ENCODE measurements at places on chromosomes 12 and 14.

DNA sequence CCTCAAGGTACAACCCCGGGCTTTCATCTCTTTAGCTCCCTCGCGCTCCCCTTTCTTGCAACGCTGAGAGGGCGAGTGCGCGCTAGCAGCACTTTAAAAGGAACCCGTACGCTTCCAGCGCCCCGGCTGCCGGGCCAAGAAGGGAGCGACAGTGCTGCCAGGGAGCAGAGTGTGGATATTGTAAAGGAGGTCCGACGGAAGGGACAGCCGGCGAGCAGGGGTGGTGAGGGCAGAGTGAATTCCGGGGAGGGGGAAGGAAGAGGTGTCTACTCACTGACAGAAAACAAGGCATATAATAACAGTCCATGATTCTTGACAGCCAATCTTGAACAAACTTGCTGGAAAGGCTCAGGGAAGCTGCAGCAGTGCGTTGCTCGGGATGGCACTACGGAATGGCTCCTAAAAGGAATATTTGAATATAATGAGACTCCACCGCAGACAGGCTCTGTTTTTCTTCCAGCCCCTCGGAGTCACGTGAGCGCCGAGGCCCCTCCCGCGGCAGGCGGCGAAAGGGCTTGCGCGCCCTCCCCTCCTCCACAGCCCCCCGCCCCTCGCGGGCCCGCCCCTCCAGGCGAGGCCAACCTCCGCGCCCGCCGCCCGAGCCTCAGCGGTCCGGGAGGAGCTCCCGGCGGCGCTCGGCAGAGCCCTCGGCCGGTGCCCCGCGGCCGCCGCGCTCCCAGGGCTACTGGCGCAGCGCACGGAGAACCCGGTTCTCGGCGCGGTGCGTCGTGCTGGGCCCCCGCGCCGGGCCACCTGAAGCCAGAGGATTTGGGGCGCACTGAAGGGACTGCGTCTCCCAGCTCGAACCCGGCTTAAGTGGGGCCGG, 3.4 kb downstream of the BMP4 start:
- no peaks in the 10 kb centered on the region for H3K36me3 ChIP-seq
- DNase-seq: peak; percentile 39
- H3K4me1 ChIP-seq: peaks cover 38% of the 10 kb centered on the region
- peaks cover 93% of the 10 kb centered on the region for H3K27me3 ChIP-seq
- H3K4me3 ChIP-seq: peak overlapping the region; percentile 74

DNA sequence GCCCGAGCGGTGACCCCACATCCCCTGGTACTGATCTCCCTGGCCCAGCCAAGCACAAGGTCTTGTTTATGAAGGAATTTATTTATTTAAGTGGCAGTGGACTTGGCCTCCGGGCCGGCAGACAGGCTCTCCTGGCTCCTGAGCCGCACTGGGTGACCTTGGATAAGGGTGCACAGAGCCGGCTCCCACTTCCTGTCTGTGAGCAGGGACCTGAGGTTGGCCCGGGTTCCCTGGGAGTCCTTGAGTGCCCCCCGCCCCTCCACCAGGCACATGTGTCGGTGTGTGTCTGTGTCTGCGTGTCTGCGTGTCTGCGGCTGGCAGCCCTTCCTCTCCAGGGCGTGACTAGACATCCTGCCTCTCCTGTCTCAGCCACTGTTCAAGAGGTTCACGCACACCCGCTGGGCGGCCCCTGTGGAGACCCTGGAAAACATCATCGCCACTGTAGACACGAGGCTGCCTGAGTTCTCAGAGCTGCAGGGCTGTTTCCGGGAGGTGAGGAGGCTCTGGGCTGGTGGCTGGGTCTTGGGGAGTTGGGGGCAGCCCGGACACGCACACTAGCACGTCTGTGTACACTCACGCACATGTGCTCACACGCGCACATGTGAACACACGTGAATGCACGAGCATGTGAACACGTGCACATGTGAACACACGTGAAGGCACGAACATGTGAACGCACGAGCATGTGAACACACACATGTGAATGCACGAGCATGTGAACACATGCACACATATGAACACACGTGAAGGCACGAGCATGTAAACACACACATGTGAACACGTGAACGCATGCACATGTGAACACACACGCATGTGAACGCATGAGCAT, 9.3 kb downstream of the TNFAIP2 start:
- H3K4me1 ChIP-seq: no peaks in the 10 kb centered on the region
- DNase-seq: no peak
- peaks cover 5% of the 10 kb centered on the region for H3K27me3 ChIP-seq
- no peak overlapping the region for H3K27ac ChIP-seq

GRCh38 chr14:72182708-72183432, 250.6 kb downstream of the RGS6 start:
- H3K4me1 ChIP-seq: peaks cover 5% of the 10 kb centered on the region
- H3K27me3 ChIP-seq: peaks cover 11% of the 10 kb centered on the region
- no peak overlapping the region for H3K4me3 ChIP-seq
- no peaks in the 10 kb centered on the region for H3K36me3 ChIP-seq
- no peak overlapping the region for H3K27ac ChIP-seq

DNA sequence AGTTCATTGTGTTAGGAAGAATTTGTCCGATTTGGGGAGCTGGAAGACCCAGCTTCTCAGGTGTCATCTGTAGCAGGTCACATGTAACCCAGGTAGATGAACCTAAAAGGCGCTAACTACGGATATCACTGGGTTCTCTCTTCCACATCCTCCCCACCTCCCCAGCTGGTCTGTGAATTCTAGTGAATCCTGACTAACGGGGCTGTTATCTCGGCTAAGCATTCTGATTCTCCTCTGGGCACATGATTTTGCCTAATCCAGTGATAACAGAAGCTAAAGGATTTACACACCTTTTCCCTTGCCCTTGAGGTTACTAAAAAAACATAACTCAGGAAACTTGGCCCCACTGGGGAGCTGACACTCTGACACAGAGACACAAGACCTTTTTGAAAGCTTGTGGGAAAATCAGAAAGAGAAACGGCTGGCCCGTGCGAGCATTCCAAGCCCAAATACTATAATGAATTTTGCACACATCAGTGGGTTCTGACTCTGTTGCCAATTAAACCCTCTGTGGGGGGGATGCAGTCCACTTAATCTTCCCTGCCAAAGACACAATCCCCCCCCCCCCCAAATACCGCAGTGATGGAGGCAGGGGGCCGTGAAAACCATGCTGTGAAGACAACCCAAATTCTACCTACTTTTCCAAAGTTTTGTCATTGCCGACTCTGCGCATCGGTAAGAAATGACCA, 81.0 kb upstream of the FZD10 start:
- H3K4me3 ChIP-seq: no peak overlapping the region
- H3K36me3 ChIP-seq: no peaks in the 10 kb centered on the region
- no peaks in the 10 kb centered on the region for H3K27me3 ChIP-seq

GRCh38 chr12:54042970-54043853, 10.4 kb downstream of the HOXC5 start:
- no peaks in the 10 kb centered on the region for H3K36me3 ChIP-seq
- no peak overlapping the region for H3K27ac ChIP-seq
- no peak for DNase-seq
- H3K4me3 ChIP-seq: no peak overlapping the region
- H3K4me1 ChIP-seq: peaks cover 4% of the 10 kb centered on the region
- H3K27me3 ChIP-seq: peaks cover 94% of the 10 kb centered on the region

DNA sequence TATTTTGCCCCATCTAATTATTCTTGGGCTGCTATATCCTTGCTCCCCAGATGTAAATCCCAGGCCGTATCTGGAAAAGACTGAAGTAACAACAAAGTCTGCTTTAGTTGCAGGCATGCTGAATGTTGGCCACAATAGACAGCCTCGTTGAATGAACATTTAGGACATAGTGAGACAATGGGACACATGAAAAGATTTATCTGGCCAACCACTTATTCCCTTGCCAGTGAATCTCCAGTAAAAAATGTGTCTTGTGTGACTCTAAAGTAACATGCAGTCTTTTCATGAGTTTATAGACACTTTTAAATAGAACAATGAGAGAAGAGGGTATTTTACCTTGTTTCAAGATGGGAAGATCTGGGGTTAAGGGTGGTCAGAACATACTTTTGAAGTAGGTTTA, 60.2 kb upstream of the STXBP6 start:
- no peaks in the 10 kb centered on the region for H3K36me3 ChIP-seq
- peaks cover 18% of the 10 kb centered on the region for H3K27me3 ChIP-seq
- no peak for DNase-seq
- no peak overlapping the region for H3K4me3 ChIP-seq

DNA sequence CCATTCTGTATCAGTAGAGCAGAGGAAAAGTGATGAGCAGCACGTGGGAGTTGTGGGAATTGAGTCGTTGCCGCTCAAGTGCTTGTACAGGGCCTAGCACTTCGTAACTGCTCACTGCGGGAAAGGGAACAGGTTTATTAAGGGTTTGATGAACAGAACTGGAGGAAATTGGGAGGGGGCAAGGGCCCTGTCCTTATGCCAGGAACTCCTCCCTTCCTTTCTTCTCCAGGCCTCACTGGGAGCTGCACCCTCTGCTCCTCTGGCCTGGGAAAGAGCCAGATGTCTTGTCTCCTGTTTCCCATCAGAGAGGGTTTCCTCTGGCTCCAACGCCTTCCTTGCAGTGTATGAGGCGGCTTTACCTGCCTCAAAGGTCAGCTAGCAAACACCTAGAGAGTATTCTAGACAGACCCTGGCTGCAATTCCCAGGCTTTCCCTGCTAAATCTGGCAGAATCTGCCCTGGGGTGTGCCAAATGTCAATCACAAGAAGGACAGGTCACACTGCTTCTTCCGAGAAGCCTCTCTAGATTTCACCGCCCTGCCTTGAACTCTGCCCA, 78.4 kb downstream of the NTF3 start:
- no peak overlapping the region for H3K27ac ChIP-seq
- H3K27me3 ChIP-seq: peaks cover 21% of the 10 kb centered on the region
- DNase-seq: no peak
- H3K4me1 ChIP-seq: no peaks in the 10 kb centered on the region
- H3K36me3 ChIP-seq: no peaks in the 10 kb centered on the region
- no peak overlapping the region for H3K4me3 ChIP-seq

All from activated T-cell treated with anti-CD3 and anti-CD28 coated beads, Interleukin-2, amount 50 U/mL, for 24 hours (primary cell).